ENCODE measurements at places on chromosomes 3 and 15.
A peak's percentile ranks its signal among the peaks of the same experiment; 100 is the strongest.

DNA sequence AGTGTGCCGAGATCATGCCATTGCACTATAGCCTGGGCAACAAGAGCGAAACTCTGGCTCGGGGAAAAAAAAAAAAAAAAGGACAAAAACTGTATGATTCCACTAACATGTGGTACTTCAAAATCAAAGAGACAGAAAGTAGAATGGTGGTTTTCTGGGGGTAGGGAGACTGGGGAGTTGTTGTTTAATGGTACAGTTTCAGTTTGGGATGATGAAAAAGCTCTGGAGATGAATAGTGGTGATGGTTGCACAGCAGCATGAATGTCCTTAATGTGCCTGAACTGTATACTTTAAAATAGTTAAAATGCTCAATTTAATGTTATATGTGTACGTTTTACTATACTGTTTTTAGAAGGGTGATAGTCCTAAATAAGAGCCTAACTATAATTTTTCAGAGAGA is 27.4 kb downstream of the RAD51 start:
- peaks cover 6% of the 10 kb centered on the region for H3K36me3 ChIP-seq
- no peak for DNase-seq
- H3K4me1 ChIP-seq = no peaks in the 10 kb centered on the region
- no peak overlapping the region for H3K4me3 ChIP-seq
- H3K27ac ChIP-seq = no peak overlapping the region

DNA sequence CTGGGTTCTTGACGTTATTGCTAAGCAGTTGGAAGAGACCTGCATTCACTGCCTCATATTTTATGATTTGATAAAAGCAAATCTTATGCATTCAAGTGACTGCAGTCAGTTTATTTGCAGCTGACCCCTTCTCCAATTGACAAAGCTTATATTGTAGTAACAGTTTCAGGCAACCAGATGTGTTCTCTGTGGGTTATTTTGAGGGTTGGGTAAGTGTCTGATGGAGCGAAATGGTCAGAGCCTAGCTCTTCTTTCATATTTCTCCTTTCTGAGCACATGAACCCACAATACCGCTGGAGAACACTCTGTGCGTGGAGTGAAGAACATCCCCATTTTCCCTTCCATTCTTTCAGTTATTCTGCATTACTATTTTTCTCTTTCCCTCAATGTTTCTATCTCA is 125.8 kb upstream of the KCNH8 start:
- no peak overlapping the region for H3K4me3 ChIP-seq
- DNase-seq = no peak
- no peaks in the 10 kb centered on the region for H3K36me3 ChIP-seq
- no peaks in the 10 kb centered on the region for H3K4me1 ChIP-seq
- H3K27me3 ChIP-seq = no peaks in the 10 kb centered on the region
- H3K27ac ChIP-seq = no peak overlapping the region

DNA sequence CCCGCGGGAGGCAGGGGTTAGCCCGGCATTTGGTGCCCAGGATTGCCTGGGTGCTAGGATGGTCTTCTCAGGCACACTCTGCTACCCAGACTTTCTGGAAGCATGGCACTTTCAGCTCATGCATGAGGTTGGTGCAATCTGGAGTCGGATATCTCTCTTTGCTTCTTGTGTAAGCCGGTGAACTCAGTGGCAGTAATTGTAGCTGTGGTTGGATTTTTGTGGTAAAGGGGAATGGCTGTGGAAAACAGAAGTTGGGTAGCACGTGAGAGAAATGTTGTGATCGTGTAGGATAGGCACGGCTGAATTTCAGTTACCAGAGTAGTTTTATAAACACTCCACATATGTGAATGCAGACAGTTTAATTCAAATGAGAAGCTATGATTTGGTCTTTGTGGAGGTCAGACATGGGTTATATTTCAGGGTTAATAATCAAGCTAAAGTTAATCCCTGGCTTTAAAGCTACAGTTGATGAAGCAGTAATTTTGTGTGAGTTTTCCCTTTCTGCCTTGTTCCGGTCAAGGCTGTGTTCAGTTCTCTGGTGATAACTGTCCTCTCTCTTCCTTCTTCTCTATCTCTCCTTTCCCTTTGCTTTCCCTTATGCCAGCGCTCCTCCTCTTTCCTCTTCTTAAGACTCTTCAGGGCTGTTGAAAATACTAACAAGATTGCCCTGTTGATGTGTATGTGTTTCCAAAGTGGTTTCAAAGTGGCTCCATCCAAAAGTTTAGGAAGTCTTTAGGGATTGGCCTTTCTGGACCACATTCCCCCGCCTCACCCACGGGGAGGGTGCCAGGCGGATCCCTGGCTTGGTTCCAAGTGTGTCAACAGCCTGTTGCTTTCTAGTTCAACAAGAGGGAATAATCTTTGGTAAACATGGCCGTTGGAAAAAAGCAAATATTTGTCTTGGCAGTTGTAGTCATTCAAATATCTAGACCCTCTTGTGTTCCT is 404.6 kb upstream of the C2CD4B start:
- H3K27me3 ChIP-seq = peaks cover 13% of the 10 kb centered on the region
- peaks cover 15% of the 10 kb centered on the region for H3K4me1 ChIP-seq
- no peaks in the 10 kb centered on the region for H3K36me3 ChIP-seq
- no peak overlapping the region for H3K27ac ChIP-seq
- no peak for DNase-seq
- H3K4me3 ChIP-seq = no peak overlapping the region

- no peak for DNase-seq
- no peak overlapping the region for H3K27ac ChIP-seq
- no peaks in the 10 kb centered on the region for H3K27me3 ChIP-seq
- no peaks in the 10 kb centered on the region for H3K36me3 ChIP-seq
These were observed 32.5 kb downstream of the NAALADL2 start for GRCh38 chr3:174891524-174892203.

GRCh38 chr3:70980646-70981170 is 602.8 kb downstream of the FOXP1 start:
- H3K27me3 ChIP-seq = no peaks in the 10 kb centered on the region
- no peak overlapping the region for H3K4me3 ChIP-seq
- peak overlapping the region; percentile 60 for H3K27ac ChIP-seq

DNA sequence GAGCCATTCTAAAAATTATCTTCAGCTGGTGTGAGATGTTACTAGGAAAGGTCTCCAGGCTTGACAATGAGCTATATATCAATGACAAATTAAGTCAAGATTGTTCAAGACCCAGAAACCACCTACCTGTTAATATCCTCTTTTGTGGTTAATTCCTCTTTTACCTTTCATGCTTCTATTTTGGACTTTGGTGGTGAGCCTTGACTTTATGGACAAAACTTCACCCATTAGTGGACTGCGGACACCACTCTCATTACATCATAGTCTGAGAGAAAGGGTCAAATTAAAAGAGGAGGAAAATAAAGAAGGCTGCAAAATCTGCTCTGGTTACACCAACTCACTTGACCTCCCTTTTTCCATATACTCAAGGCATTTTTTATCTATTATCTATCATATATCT is 271.5 kb upstream of the TTC14 start:
- no peaks in the 10 kb centered on the region for H3K27me3 ChIP-seq
- DNase-seq = no peak
- H3K36me3 ChIP-seq = no peaks in the 10 kb centered on the region
- H3K4me3 ChIP-seq = no peak overlapping the region

- DNase-seq = no peak
- H3K36me3 ChIP-seq = peaks cover 20% of the 10 kb centered on the region
- no peak overlapping the region for H3K27ac ChIP-seq
- H3K27me3 ChIP-seq = no peaks in the 10 kb centered on the region
- peaks cover 36% of the 10 kb centered on the region for H3K4me1 ChIP-seq
These were observed 379.5 kb downstream of the CTNNB1 start for GRCh38 chr3:41578798-41579197.

DNA sequence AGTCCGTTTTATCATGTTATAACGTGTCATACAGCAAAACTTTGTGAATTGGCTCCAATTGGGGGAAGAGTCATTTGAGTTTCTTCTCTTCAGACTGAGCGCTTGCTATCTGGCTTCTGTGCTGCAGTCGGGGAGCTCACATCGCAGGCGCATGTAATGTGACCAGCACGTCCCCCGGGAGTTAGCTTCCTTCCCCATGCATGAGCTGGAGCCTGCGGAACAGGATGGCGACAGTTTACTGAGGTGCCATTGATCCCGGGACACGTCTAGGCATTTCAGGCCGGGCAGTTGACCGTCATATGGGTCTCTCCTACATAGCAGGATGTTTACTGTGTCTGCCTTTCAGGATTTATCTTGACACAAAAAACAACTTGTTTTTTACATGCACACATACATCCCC is 44.8 kb downstream of the CMTM8 start:
- peaks cover 5% of the 10 kb centered on the region for H3K27me3 ChIP-seq
- peak overlapping the region; percentile 31 for H3K27ac ChIP-seq
- H3K4me3 ChIP-seq = peak overlapping the region; percentile 67
- peaks cover 33% of the 10 kb centered on the region for H3K4me1 ChIP-seq

- no peaks in the 10 kb centered on the region for H3K4me1 ChIP-seq
- H3K4me3 ChIP-seq = no peak overlapping the region
These were observed 74.0 kb downstream of the RBMS3 start for GRCh38 chr3:29354894-29355293.

- DNase-seq = no peak
- peaks cover 5% of the 10 kb centered on the region for H3K36me3 ChIP-seq
- H3K27ac ChIP-seq = no peak overlapping the region
- H3K4me3 ChIP-seq = no peak overlapping the region
- peaks cover 45% of the 10 kb centered on the region for H3K4me1 ChIP-seq
These were observed 7.3 kb downstream of the VGLL4 start for GRCh38 chr3:11636394-11636770.

- H3K27me3 ChIP-seq = peaks cover 4% of the 10 kb centered on the region
- H3K4me3 ChIP-seq = no peak overlapping the region
- DNase-seq = no peak
- no peak overlapping the region for H3K27ac ChIP-seq
These were observed 10.3 kb downstream of the CCDC54 start for GRCh38 chr3:107387555-107387954.

DNA sequence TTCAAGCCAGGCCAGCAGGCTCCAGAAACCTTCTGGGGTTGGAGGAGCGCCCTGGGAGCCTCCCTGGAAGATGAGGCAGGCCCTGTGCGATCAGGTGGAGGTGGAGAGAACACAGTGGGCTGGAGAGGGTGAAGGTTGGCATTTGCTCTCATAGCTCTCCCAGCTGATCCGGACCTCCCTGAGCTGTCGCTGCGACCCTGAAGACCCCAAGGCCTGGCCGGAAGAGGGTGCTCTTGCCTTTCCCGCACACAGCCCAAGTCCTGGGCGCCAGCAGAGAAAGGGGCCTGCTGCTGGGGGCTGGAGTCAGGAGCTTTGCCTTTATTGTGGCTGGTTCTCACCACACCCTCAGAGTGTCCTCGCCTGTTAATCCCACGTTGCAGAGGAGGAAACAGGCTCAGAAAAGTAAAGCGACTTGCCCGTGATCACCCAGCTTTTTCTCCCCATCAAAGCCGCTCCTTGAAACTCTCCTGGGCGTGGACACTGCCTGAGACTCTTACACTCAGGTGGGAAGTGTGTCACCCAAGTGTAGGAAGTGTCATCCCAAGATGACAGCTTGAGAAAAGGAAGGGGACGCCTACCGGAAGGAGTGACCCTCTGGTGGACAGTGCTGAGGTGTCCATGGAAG is 8.6 kb upstream of the RPL29 start:
- H3K27ac ChIP-seq = no peak overlapping the region
- H3K27me3 ChIP-seq = peaks cover 5% of the 10 kb centered on the region
- H3K36me3 ChIP-seq = no peaks in the 10 kb centered on the region
- H3K4me3 ChIP-seq = no peak overlapping the region
- H3K4me1 ChIP-seq = peaks cover 14% of the 10 kb centered on the region

GRCh38 chr15:58524247-58524646 is 92.5 kb downstream of the LIPC start:
- H3K4me1 ChIP-seq = peaks cover 25% of the 10 kb centered on the region
- no peak overlapping the region for H3K4me3 ChIP-seq
- DNase-seq = no peak
- no peaks in the 10 kb centered on the region for H3K27me3 ChIP-seq
- no peaks in the 10 kb centered on the region for H3K36me3 ChIP-seq
- H3K27ac ChIP-seq = no peak overlapping the region

DNA sequence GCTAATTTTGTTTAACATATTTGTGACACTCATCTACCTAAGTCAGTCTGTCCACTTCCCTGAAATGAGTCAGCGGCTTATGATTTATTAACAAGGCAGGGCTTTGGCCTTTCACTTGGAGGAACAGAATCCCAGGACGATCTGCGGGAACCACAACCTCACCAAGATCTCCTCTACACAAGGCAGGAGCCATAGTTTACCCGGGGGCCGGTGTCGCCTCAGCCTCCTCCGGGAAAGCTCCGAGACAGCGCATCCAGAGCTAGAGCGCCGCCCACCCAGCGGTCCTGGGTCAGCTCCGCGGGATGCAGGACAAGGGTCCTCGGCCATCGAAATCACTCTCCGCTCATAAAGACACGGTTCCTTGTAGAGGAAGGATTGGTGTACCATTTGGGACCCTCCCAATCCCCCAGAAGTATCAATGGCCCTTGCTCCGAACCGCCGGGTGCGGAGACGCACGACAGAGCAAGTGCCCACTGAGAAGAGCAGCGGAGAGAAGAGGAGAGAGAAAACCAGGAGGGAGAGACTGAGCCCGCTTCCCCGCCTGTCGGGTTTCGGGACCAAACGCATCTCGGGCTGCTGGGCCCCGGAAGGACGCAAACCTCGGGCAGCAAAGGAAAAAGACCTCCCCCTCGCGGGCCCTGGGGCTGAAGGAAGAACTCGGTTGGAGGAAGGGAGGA is 13.1 kb upstream of the ALCAM start:
- peaks cover 13% of the 10 kb centered on the region for H3K36me3 ChIP-seq
- peaks cover 20% of the 10 kb centered on the region for H3K27me3 ChIP-seq
- H3K4me3 ChIP-seq = peak overlapping the region; percentile 89
- H3K4me1 ChIP-seq = peaks cover 28% of the 10 kb centered on the region

DNA sequence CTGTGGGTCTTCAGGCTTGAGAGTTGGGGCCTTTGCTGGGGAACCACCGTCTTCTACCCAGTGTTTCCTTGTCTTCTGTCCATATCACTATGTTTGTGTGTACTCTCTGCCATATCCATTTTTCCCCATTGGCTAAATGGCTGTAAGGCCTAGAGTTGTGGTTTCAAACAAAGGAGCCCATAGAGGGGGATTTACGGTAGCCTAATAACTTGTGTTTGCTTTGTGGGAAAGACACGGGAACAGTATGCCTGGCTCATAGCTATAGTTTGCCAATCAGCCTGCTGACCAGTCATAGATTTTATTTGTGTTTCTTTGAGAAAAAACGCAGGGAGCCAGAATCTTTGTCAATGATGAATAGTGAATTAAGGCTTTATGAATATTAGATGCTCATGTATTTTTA is 554.8 kb downstream of the NAALADL2 start:
- no peaks in the 10 kb centered on the region for H3K27me3 ChIP-seq
- no peaks in the 10 kb centered on the region for H3K36me3 ChIP-seq
- H3K4me3 ChIP-seq = no peak overlapping the region
- DNase-seq = no peak

DNA sequence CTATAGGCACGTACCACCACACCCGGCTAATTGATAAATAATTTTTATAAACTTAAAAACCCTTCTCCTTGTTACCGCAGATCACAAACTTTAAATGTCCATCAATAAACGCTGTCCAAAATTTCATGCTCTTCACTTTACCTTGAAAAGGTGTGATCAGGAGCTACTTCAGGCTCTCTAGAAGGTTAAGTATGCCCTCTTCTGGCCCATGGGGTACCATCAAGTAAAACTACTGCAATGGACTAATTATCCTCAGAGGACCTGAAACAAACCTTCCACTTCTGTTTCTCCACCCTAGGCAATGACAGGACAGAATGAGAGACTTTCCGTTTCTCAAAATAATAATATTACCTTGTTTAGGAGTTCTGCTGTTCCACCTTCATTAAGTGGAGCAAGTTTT is 9.2 kb downstream of the LZTFL1 start:
- no peak overlapping the region for H3K27ac ChIP-seq
- no peak overlapping the region for H3K4me3 ChIP-seq
- no peaks in the 10 kb centered on the region for H3K27me3 ChIP-seq
- H3K36me3 ChIP-seq = peaks cover 13% of the 10 kb centered on the region
- no peaks in the 10 kb centered on the region for H3K4me1 ChIP-seq
- no peak for DNase-seq

Measured in stimulated activated naive B cell treated with anti-CD40 and anti-IgM and Interleukin-4, amounts not matched to agents 10 μg/mL and 1 μg/mL and 100 μg/mL, for 72 hours (primary cell).